Adrenal gland (tissue), 19 donors: ENCODE measurements at places on chromosomes 1 and 21. TPM values are rescaled to one million over a fixed set of nuclear protein-coding genes. Genes with fewer than 3 reads are reported as not detected.

DNA sequence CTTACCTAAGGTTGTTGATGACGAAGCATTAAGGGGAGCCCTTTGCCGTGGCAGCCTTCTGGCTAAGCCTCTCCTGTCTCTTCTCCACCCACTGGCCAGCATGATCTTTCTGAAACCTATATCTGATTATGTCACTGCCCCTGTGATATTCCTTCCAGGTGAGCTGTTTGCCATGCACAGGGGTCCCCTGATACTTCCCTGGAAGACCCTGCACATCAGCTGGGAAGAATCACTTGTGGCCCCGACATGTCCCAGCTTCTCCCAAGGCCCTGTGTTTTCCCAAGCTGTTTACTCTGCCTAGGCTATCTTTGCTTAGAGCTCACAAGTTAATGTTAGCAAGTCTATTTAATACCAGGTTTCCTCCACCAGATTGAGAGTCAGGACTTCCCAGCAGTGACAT lies 12.3 kb downstream of the RD3 start:
- DNase-seq, result no peak

GRCh38 chr1:208766832-208767231 lies 522.6 kb upstream of the PLXNA2 start:
- no peak for DNase-seq

- DNase-seq, result no peak
Observed at GRCh38 chr1:55990007-55990406, 589.4 kb downstream of the PLPP3 start.

PLPPR4 gene
- total RNA-seq, result 0.60 TPM

CD1D gene
- 5.2 TPM for total RNA-seq

DNA sequence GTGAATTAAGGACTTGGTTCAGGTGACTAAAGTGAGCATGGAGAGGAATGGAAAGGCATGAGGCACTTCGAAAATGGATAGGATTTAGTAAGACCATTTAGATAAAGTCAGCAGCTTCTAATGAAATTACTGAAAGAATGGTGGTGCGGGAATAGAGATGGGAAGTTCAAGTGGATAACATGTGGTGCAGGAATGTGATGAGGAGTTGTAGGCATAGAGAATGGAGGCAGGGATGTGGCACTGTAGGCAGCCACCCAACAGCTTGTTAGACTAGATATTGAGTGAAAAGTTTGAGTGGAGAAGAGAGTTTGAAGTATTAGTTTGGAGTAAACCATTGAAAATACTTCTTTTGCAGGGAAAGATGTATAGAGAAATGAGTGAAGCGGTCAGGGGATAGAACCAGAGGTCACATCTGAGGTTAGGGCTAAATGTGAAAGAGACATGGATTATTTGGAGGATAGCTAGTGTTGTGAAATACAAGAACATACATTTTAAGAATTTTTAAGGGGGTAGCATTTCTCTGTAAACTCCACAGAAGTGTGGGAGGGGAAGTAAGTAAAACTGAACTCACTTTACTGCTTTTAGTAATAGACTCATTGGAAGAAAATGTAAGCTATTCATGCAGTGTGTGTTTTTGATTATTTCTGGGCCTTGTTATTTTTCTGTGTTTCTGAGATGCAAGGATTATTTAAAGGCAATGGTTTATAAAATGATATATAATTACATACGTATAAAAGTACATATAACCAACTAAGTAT lies 46.2 kb downstream of the DYRK1A start:
- DNase-seq, result no peak
